Stimulated activated naive CD8-positive, alpha-beta T cell treated with anti-CD3 and anti-CD28 coated beads, Interleukin-15, amount 100 ng/mL, for 72 hours (primary cell): ENCODE measurements at places on chromosomes 6 and 20.

GRCh38 chr6:160420969-160421556 is 72.9 kb downstream of the SLC22A3 start:
- no peak for DNase-seq

- no peak for DNase-seq
Measured at GRCh38 chr6:77987035-77987384, 334.2 kb downstream of the MEI4 start.

GRCh38 chr6:160882791-160883279 is 108.7 kb upstream of the MAP3K4 start:
- no peak for DNase-seq

- DNase-seq, result no peak
Measured at GRCh38 chr6:13025893-13026499, 302.3 kb downstream of the TBC1D7 start.

DNA sequence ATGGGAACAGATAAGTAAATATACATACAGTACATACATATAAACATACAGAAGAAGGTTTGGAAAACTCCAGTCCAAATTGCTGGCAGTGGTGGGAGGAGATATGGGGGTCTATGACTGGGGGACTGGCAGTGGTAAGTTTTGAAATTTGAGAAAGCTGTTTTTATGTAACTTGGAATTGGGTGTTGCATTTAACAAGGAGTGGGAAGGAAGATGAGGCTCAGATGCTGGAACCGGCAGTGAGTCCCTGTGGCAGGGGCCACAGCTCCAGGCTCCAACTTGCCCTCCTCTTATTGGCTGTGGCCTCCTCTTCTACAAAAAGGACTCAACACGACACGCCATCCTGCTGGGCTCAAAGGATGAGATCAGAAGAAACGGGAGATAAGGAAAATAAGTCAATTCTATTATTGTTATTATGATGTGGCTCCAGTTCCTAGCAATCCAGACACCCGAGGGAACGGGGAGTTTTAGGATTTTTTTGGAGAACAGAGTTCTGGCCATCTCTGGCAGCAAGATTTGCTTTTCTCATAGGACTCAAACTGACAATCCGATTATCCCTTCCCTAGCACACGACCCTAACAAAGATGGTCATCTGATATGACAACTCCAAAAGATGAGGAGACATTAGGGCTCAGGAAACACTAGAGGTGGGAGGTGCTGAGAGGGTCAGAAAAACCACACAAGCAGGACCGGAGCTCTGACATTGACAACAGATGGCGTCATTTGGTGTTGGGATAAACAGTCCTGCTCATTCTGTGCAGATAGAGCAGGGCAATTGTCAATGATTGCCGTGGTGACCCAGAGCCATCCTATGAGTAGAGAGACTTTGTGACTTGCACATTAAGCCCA is 6.0 kb upstream of the TGM2 start:
- DNase-seq, result no peak

- DNase-seq, result no peak
Measured at GRCh38 chr6:36136551-36136950, 6.2 kb downstream of the MAPK13 start.

GRCh38 chr6:53263917-53264316 is 84.8 kb downstream of the ELOVL5 start:
- no peak for DNase-seq

GRCh38 chr20:5364136-5364821 is 47.5 kb upstream of the PROKR2 start:
- DNase-seq, result no peak

- DNase-seq, result no peak
Measured at GRCh38 chr6:105428342-105428957, 25.6 kb upstream of the PREP start.

GRCh38 chr6:167567142-167568033 is 242.5 kb downstream of the TTLL2 start:
- DNase-seq, result no peak

DNA sequence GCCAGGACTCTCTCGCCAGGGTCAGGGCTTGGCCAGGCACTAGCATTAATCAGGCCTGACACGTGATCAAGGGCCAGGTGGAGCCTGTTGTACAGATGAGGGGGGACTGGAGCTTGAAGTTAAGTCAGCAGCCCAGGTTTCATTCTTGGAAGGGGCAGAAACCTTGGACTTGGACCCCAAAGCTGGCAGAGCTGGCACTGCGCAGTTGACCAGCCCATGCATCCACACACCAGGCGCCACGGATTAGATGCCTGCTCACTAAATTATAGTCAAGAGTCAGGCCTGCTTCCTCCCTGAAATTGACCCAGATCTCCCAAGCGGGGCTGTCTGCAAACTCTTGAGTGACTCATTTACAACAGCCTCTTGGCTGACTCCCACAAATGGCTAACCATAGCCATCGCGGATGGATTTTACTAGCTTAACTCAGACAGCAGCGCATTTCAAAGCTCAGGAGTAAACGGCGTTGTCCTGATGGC is 4.1 kb upstream of the TAF4 start:
- no peak for DNase-seq

GRCh38 chr6:75633045-75633444 is 31.4 kb downstream of the SENP6 start:
- DNase-seq, result no peak
